ENCODE measurements at places on chromosomes 12 and 14.

DNA sequence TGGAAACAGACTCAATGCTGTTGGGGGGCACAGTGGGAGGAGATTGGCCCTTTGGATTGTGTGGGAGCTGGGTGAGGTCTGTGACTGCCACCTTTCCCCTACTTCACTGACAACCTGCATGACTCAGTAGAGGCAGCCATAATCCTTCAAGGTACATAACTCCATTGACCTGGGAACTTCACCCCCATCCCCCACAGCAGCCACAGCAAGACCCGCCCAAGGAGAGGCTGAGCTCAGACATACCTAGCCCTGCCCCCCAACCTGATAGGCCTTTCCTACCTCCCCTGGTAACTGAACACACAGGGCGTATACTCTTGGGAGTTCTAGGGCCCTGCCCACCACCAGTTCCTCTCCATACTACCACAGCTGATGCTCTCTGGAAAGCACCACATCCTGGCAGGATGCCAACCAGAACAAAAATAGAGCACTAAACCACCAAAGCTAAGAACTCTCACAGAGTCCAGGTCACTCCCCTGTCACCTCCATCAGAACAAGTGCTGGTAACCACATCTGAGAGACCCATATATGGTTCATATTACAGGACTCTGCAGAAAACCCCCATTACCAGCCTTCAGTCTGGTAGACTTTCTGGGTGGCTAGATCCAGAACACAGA is 703.9 kb downstream of the FSCB start:
- peak; percentile 2 for DNase-seq

DNA sequence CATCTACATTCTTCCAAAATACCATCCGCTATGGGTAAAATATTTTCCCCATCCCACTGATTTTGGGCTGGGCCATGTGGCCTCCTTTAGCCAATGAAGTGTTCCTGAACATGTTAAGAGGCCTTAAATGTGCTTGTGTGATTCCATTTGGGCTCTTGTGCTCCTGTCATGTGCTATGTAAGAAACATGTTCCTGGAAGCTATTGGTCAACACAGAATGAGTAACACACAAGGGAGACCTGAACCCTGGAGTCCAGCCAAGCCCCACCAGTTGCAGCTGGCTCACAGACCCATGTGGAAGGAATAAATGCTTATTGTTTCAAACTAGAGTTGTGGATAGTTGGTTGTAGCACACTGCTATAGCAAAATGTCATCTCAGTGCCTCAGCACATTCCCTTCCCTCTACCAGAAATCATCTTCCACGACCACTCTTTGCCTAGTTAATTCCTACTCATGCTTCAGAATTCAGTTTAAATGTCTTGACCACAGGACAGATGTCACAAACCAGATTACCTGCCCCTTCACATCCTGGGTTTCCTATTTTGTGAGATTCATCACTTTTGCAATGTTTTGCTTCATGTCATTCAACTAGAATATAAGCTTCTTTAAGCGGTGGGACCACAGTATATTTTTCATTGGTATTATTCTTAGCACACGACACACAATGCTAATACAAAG is 217.3 kb upstream of the EEA1 start:
- DNase-seq: no peak

- DNase-seq: no peak
Measured at GRCh38 chr12:127546721-127547505, 720.1 kb upstream of the TMEM132C start.

GRCh38 chr12:84603484-84604248 is 308.9 kb downstream of the SLC6A15 start:
- no peak for DNase-seq

GRCh38 chr14:105529319-105529568 is 2.9 kb downstream of the TMEM121 start:
- DNase-seq: no peak

- no peak for DNase-seq
Measured at GRCh38 chr14:21711360-21711961, 37.8 kb upstream of the OR4E1 start.

GRCh38 chr14:56299306-56299984 is 181.2 kb downstream of the PELI2 start:
- DNase-seq: no peak

GRCh38 chr12:6277982-6278438 is 32.5 kb upstream of the PLEKHG6 start:
- DNase-seq: peak; percentile 37

DNA sequence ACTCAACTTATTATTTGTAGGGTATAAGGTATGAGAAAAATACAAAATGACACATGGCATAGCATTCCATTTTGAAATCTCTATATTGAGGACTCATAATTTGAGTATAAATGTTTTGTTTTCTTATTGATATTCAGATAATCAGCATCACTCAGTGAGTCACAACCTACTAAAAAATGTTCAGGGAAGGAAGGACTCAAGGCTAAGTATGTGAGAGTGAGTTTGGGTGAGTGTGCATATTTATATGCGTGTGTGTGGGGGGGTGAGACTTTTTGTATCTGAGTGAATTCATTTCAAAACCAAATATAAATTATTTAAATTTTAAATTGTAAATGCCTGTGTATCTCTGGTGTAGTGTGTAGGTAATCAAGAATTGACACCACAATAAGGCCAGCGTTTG is 87.8 kb upstream of the PRKD1 start:
- DNase-seq: no peak

DNA sequence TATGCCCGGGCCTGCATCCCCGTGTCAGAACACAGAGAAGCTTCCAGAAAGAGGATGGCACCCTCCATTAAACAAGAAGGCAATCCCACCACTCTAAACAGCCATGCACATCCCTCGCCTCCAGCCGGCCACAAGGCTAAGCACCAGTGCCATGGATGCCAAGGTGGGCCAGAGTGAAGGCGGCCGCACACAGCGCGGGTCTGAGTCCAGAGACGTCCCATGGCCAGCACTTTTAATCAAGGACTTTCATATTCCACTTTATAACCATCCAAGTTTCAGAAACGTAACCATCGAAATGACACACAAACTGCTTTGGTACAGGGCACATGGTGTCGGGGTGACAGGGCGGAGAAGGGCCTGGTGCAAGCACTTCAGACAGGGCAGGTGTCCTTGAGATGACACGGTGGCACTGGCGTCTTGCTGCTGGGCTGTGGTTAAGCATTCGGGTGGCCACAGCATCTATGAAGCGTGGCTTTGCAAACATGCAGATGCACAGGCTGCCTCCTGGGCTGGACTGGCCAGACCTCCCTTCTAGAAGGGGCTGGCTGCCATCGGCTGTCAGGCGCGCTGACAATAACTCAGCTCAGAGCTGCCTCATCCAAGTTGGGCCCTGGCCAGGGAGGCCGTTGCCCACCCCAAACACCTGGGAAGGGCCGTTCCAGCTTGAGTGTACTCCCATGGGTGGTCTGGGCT is 117.2 kb downstream of the RFLNA start:
- DNase-seq: no peak

GRCh38 chr14:91341751-91342154 is 75.9 kb downstream of the CCDC88C start:
- no peak for DNase-seq

DNA sequence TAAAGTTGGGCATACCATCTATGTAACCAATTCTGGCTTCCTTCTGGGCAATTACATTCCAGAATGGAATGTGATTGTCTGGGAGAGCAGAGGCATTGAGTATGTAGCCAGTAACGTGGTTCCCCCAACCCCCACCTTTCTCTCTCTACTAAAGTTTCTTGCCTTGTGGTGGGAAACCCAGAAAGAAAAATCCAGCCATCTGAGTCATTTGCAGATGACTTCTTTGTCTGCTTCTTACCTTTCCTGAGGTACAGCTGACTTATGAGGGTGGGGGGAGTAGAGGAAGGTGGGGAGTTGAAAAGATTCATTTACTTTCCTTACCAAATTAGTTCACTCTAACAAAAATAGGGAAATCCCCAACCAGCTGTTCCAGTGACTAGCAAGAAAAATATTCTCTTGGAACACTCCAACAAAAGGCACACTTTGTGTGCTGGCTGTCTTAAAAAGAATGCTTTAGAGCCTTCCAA is 112.1 kb upstream of the FRMD6 start:
- no peak for DNase-seq

DNA sequence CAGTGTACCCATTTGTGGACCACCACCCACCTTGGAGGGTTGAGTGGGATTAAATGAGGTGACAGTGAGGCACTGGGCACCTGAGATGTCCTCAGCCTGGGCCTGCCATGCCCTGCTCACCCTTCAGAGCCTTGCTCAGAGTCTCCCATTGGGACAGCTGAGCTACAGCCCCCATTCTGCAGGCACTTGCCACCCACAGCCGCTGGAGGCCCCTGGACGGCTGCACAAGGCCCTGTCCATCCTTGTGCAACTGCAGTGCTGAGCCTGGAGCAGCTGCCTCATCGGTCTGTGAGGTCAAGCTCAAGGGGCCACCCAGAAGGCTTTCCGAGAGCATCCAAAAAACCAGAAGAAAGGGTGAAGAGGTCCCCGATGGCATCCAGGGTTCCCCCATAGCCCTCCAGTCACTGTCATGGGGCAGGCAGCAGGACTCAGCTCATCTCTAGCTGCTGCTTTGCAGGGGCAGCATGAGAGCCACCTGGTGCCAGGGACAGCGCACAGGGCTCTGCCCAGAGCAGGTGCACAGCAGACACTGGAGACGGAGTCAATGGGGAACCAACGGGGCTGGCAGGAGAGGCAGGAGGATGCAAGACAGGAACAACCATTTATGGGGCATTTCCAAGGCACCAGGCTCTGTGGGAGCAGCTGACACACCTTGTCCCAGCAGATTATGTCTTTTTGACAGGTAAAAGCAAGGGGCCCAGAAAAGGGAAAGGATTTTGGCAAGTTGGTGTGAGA is 84.6 kb downstream of the ARL6IP4 start:
- DNase-seq: no peak

DNA sequence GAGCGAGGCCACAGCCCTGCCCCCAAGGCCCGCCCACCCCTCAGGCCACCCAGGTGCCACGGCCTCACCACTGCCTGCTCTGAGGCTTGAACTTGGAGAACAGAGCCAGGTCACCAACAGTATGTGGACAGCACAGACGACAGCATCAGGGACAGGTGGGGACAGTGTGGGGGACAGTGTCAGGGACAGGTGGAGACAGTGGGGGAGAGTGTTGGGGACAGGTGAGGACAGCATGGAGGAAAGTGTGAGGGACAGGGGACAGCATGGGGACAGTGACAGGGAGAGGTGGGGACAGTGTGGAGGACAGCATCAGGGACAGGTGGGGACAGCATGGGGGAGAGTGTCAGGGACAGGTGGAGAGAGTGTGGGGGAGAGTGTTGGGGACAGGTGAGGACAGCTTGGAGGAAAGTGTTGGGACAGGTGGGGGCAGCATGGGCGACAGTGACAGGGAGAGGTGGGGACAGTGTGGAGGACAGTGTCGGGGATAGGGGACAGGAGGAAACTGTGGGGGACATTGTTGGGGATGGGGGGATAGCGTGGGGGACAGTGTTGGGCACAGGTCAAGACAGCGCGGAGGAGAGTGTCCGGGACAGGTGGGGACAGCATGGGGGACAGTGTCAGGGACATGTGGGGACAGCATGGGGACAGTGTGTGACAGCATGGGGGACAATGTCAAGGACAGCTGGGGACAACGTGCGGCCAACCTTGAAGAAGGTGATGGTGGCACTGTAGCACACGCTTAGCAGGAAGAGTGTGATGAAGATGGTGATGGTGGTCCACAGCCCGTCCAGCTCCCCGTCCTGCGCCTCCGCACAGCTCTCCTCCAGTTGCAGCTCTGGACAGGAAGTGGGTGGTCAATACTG is 114.9 kb downstream of the TMEM121 start:
- no peak for DNase-seq

GRCh38 chr12:113232089-113232839 is 11.0 kb downstream of the TPCN1 start:
- no peak for DNase-seq

DNA sequence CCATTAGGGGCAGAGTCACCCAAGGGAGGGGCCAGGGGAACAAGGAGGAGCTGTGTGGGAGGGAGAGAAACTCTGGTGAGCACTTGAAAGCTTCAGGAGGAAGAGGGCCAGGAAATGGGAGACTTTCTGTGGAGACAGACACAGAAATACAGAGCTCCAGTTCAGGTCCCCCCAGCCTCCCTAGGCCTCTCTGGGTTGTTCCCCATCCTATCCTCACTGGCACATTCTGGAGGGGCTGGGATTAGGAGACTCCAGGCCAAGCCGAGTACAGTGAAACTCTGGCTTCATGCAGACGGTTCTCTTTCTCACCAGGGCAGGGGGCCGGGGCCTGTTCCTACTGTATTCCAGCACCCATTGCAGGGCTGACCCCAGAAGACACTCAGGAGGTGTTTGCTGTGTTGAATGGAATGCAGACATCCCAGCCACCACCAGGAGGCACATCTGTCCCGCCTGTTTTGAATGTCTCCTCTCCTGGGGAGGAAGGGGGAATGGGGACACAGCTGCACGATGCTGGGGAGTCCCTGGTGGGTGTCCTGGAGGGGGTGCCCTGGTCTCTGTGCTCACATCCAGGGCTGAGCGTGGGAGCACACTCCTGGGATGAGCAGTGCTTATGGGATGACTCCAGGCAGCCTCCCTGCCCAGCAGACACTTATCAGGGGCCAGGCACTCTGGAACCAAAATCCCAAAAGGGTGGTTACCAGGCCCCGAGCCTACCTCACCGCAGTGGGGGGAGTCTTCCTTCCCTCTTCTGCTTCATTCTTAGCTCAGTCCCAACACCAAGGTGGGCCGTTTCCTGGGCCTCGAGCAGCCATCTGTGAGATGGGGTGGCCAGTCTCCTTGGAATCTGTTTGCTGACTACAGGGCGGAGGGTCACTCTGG is 5.5 kb upstream of the KRT84 start:
- DNase-seq: peak; percentile 39

- DNase-seq: no peak
Measured at GRCh38 chr14:99047441-99048031, 224.5 kb downstream of the BCL11B start.

DNA sequence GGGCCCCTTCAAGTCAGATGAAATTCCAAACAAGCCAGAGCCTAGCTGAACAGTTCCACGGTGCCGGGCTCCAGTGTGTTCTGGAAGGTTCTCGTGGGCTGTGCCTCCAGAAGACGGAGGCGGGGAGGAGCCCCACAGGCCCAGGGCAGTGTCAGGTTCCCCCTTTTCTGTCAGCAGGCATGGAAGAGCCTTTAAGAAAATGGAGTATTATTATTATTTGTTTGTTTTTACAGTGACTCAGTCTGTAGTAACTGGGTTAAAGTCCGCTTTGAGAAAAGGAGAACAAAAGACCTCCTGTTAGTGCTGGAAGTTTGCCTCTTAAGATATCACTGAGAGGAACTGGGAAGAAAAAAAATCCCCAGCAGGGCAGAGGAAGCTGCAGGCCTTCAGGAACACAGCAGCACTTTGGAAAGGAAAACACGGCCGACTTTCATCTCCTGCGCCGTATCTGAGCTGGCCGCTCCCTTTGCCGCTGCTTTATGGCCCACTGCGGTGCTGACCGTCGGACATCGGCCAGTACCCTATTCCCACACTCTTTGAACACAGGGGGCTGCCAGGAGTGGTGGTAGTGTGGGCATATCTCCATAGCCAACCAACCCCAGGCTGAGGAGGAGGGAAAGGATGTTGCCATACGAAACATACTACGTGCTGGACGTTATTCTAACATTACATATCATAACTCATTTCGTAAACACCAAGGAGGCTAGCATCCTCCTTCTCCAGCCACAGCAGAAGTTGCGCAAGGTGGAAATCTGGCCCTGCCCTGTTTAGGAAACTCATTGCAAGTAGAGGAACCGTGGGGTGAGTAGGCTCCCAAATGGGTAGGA is 194.0 kb downstream of the ZFP36L1 start:
- no peak for DNase-seq

- no peak for DNase-seq
Measured at GRCh38 chr12:129101816-129102215, 248.5 kb downstream of the GLT1D1 start.
